CD8-positive, alpha-beta memory T cell (primary cell): ENCODE measurements at places on chromosomes 1 and 21.
A peak's percentile ranks its signal among the peaks of the same experiment; 100 is the strongest.

GRCh38 chr1:152049291-152050083, 12.7 kb upstream of the S100A11 start:
- no peak for DNase-seq
- H3K27me3 ChIP-seq = peaks cover 3% of the 10 kb centered on the region
- no peak overlapping the region for H3K27ac ChIP-seq
- no peak overlapping the region for H3K4me3 ChIP-seq

DNA sequence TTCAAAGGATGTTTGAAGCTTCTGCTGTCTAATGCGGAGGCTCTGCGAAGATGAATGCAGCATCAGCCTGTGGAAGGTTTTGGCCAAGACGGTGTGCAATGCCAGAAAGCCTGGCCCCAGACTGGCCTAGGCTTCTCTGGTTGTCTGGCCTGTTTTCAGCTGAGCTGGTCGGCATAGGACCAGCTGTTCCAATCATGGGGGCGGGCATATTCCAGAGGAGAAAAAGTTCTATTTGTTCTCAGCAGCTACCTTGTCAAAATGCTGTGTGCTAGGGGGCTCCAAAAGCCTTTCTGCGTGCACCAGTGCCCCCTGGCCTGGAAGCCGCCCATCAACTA, 57.6 kb downstream of the TGFB2 start:
- DNase-seq = no peak
- no peaks in the 10 kb centered on the region for H3K4me1 ChIP-seq
- no peaks in the 10 kb centered on the region for H3K36me3 ChIP-seq
- H3K4me3 ChIP-seq = no peak overlapping the region
- no peak overlapping the region for H3K27ac ChIP-seq
- no peaks in the 10 kb centered on the region for H3K27me3 ChIP-seq

DNA sequence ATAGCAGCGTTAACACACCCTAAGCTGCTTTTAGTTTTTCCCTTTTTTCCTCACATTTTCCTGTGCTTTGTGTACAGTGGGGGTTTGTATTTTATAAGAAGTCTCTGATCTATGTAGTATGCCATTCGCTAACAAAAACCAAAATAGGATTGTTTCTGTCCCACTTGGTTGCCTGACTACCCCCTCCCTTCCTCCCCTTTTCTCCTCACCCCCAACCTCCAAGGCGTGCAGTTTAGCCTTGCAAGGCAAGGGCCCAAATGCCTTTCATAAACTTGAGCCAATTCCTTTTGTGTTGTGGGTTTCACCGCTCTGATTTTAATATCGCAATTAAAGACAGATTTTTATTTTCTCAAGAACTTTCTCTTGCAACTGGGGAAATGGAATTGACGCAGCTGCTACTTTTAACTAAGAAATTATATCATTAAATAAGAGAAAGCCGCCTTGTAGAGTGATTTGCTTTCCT, 276.9 kb downstream of the TM2D1 start:
- H3K27ac ChIP-seq = no peak overlapping the region
- no peak overlapping the region for H3K4me3 ChIP-seq
- no peaks in the 10 kb centered on the region for H3K4me1 ChIP-seq
- H3K36me3 ChIP-seq = no peaks in the 10 kb centered on the region

DNA sequence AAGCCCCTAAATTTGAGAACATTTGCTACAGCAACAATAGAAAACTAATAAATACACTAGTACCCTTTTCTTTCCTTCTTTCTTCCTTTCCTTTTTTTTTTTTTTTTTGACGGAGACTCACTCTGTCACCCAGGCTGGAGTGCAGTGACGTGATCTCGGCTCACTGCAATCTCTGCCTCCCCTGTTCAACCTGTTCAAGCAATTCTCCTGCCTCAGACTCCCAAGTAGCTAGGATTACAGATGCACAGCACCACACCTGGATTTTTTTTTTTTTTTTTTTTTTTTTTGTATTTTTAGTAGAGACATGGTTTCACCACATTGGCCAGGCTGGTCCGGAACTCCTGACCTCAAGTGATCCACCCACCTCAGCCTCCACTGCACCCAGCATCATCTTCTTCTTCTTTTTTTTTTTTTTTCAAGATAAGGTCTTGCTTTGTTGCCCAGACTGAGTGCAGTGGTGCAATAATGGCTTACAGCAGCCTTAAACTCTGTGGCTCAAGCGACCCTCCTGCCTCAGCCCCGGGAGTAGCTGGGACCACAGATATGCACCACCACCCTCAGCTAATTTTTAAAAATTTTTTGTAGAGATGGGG, 19.6 kb upstream of the CBR3 start:
- no peak for DNase-seq
- H3K4me3 ChIP-seq = no peak overlapping the region
- no peak overlapping the region for H3K27ac ChIP-seq
- H3K4me1 ChIP-seq = peaks cover 26% of the 10 kb centered on the region

DNA sequence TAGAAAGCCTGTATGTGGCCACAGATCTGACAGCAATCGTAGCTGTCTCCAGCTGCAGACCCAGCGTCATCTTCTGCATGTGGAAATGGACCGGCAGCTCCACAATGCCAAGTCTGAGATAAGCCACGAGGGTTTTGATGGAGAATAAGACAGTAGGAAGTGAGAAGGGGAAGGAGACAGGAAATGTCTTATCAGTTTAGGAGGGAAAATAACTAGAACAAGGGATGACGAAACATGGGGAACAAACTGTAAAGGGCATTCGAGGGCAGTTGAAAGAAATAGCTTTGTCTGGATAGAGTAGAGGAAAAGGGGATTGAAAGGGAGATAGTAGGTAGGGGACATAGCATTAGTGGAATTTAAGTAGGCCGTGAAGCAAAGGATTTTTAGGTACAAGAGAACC, 74.0 kb upstream of the CTTNBP2NL start:
- no peak for DNase-seq
- no peaks in the 10 kb centered on the region for H3K36me3 ChIP-seq
- no peak overlapping the region for H3K4me3 ChIP-seq

DNA sequence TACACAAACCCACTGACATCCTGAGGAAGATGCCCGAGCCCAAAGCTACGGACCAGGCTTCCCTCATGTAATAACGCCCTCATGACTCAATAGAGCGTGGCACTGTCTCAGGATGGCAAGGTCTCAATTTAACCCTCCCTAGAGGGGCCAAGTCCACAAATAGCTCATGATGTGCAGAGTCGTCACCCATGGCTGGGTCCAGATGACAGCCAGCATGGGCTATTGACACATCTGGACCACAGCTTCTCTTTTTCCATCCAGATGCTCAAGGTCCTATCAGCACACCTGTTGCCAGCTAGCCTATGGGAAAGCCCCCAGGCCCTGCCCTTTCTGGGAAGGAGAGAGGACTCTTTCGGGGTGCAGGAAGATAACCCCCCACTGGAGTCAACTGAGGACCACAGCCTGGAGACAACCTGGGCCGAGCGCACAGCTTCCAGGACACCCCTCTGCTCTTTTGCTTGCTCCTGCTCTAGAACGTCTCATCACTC, 2.8 kb downstream of the LAPTM5 start:
- H3K36me3 ChIP-seq = no peaks in the 10 kb centered on the region
- peak overlapping the region; percentile 74 for H3K4me3 ChIP-seq
- H3K27ac ChIP-seq = peak overlapping the region; percentile 96
- no peak for DNase-seq

DNA sequence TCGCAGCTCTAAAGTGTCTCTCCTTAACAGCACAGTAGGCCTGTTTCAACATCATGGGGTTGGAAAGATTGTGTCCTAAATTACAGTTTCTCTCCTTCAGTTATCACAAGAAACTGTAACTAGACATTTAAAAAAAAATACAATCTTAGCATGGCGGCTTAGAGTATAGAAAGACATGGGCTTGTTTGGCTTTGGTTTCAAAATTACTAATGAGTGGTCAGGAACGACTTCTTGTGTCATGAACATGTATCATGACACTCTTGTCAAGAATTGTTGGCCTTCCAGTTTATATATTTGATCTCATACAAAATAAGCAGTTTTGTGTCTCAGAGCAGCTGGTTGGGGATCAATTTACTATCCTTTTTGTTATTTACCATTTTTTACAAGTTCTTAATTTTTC, 2.1 kb downstream of the GJA8 start:
- no peak overlapping the region for H3K27ac ChIP-seq
- no peak overlapping the region for H3K4me3 ChIP-seq
- no peaks in the 10 kb centered on the region for H3K4me1 ChIP-seq
- H3K36me3 ChIP-seq = no peaks in the 10 kb centered on the region
- H3K27me3 ChIP-seq = no peaks in the 10 kb centered on the region
- DNase-seq = no peak

DNA sequence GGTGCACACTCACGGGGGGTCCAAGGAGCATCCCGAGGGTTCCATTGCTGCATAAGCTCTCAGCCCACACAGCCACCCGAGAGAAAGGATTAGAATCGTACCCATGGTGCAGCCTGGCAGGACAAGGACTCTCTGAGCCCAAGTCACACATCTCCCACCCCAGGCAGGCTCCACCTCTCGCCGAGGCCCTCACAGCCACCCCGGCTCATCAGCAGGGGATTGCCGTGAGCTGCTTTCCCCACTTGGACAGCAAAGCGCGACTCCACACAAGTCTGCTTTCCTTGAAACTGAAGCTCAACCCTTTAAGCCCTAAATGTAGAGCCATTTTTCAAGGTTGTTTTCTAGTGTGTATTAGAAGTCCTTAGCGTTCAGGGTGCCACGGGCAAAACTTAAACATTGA, 306.4 kb upstream of the VAMP3 start:
- H3K27ac ChIP-seq = no peak overlapping the region
- H3K36me3 ChIP-seq = no peaks in the 10 kb centered on the region
- H3K4me3 ChIP-seq = no peak overlapping the region
- DNase-seq = no peak

GRCh38 chr1:228030451-228031201, 23.8 kb downstream of the WNT3A start:
- no peak overlapping the region for H3K27ac ChIP-seq
- no peak for DNase-seq
- H3K27me3 ChIP-seq = peaks cover 5% of the 10 kb centered on the region
- no peaks in the 10 kb centered on the region for H3K4me1 ChIP-seq
- no peaks in the 10 kb centered on the region for H3K36me3 ChIP-seq

DNA sequence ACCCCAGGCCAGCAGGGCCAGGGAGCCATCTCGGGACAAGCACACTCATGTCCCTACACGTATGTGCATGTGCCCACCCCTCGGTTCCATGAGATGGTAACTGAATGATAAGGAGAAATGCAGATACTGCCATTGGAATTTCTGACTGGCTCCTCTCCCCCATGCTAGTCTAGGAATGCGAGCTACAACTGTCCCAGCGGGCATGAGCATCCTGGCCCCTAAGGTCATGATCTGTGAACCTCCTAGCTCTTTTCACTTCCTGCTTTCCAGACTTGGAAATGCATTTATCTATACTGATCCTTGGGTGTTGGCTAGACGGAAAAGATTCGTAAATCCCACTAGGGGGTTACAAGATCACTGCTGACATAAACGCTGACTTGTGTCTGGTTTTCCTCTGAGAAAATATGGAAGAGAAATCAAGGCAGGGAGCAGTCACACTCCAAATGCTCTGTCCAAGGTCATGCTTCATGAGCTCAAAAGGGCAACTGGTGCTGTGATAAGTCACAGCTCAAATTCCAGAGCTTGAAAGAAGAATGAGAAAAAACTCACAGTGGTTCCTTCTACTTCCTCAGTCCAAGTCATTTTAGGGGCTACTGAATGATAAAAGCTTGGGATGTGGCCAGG, 49.8 kb downstream of the SLC45A1 start:
- no peaks in the 10 kb centered on the region for H3K27me3 ChIP-seq
- peaks cover 20% of the 10 kb centered on the region for H3K36me3 ChIP-seq
- no peak overlapping the region for H3K27ac ChIP-seq
- H3K4me1 ChIP-seq = peaks cover 9% of the 10 kb centered on the region
- no peak for DNase-seq

DNA sequence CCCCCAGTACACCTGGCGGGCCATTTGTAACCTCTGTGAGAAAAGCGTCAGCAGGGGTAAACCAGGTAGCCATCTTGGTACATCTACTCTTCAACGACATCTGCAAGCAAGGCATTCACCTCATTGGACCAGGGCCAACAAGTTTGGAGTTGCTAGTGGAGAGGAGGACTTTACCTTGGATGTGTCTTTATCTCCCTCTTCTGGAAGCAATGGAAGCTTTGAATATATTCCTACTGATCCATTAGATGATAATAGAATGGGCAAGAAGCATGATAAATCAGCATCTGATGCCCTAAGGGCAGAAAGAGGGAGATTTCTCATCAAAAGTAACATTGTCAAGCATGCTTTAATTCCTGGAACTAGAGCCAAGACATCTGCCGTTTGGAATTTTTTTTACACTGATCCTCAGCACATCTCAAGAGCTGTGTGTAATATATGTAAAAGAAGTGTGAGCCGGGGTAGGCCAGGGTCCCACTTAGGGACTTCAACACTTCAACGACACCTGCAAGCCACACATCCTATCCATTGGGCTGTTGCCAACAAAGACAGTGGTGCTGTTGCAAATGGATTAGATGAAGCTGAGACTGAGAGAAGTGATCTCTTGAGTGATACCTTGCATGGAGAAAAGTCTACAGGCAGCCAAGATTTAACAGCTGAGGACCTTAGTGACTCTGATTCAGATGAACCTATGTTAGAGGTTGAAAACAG, 2.7 kb downstream of the ZBED6 start:
- no peak for DNase-seq
- no peak overlapping the region for H3K27ac ChIP-seq
- H3K4me3 ChIP-seq = no peak overlapping the region
- H3K4me1 ChIP-seq = peaks cover 60% of the 10 kb centered on the region
- no peaks in the 10 kb centered on the region for H3K27me3 ChIP-seq

- DNase-seq = no peak
- H3K27me3 ChIP-seq = no peaks in the 10 kb centered on the region
- H3K4me3 ChIP-seq = no peak overlapping the region
Measured at GRCh38 chr1:13435458-13435857, 25.2 kb downstream of the PRAMEF20 start.

DNA sequence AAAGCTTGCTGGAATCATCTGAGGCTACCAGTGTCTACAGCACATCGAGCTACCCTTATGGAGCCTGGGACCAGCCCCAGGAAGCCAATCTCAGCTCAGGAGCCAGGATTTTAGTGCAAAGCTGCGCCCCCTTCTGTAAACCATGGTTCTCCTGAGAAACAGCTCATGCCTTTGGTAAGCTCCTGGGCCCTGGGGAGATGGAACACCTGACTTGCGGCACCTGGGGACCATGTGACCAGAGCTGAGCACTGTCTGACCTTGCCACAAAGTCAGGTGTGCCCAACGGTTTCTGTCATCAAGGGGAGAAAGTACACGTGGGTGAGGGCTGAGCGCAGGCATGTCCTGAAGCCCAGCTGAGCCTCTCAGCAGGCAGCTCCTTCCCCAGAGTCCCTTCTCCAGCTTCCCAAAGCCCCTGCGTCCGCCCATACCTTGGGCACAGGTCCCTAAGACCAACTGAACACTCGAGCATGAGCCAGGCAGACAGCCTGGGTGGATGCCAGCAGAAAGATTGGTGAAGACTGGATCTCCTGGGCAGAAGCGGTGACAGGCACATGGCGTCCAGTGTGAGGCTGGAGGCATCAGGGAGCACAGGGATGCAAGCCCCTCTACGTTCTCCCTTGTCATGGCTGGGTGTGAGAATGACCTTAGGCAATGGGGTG, 57.9 kb upstream of the TENT5B start:
- no peak for DNase-seq
- no peak overlapping the region for H3K27ac ChIP-seq
- no peaks in the 10 kb centered on the region for H3K4me1 ChIP-seq
- H3K36me3 ChIP-seq = no peaks in the 10 kb centered on the region
- no peaks in the 10 kb centered on the region for H3K27me3 ChIP-seq

- H3K27ac ChIP-seq = peak overlapping the region; percentile 84
- no peaks in the 10 kb centered on the region for H3K36me3 ChIP-seq
- H3K4me3 ChIP-seq = no peak overlapping the region
- no peak for DNase-seq
- no peaks in the 10 kb centered on the region for H3K27me3 ChIP-seq
Measured at GRCh38 chr1:15850471-15851001, 3.0 kb downstream of the SPEN start.

GRCh38 chr1:86872086-86872485, 41.8 kb downstream of the SELENOF start:
- H3K27ac ChIP-seq = no peak overlapping the region
- DNase-seq = no peak
- no peak overlapping the region for H3K4me3 ChIP-seq
- no peaks in the 10 kb centered on the region for H3K36me3 ChIP-seq
- H3K27me3 ChIP-seq = no peaks in the 10 kb centered on the region
